ENCODE measurements at places on chromosomes 16 and 17.

DNA sequence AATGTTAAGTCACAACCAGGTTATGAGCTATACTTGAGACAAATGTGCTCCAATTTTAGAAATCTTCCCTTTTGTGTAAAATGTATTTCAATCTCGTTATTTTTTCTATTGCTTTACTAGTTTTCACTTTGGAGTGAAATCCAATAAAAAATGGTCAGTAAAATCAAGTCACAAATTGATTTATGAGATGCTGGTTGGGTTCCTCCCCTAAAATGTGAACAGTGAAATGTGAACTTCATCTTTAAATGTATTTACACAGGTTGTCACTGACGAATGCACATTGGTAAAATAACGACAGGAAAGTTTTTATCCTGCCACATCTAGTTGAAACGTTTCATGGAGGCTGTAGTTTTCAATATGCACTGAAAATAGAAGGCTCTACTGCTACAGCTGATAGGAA, 55.5 kb downstream of the COX10 start:
- no peak for DNase-seq

DNA sequence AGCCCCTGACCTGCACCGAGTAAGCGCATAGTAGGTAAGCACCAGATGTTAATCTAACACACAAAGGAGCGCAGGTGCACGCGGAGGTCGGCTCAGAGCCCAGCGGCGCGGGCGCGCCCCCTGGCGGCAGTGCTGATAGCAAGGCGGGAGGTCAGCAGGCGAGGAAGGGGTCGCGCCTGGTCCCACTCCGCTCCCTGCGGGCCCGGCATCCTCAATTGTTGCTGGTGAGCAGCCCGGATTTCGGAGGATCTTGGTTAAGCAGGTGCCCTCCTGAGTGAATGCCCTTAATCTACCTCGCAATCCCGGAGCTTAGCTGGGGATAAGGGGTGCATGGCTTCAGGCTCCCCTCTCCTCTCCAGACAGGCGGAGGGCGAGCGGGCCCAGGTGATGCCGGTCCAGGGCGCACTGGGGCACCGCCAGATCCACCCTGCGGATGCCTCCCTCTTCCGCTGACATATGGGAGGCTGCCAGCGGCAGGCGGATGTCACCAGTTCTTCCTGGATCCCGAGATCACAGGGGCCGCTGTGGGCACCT, 4.0 kb upstream of the WNT3 start:
- no peak for DNase-seq

DNA sequence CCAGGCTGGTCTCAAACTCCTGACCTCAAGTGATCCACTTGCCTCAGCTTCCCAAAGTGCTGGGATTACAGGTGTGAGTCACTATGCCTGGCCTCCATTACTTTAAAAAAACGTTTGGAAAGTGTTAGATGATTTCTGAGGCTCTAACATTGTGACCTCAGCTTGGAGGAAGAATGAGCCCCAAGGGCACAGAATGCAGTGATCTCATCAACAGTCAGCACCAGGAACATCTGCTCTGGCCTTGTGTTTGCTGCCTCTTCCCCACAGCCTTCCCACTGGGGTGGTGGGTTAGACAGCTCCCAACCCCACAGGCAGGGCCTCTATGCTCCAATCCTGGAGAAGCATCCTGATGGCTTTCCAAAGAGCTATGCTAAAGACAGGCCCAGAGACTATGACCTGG, 37.7 kb upstream of the SREBF1 start:
- DNase-seq, result peak; percentile 51

DNA sequence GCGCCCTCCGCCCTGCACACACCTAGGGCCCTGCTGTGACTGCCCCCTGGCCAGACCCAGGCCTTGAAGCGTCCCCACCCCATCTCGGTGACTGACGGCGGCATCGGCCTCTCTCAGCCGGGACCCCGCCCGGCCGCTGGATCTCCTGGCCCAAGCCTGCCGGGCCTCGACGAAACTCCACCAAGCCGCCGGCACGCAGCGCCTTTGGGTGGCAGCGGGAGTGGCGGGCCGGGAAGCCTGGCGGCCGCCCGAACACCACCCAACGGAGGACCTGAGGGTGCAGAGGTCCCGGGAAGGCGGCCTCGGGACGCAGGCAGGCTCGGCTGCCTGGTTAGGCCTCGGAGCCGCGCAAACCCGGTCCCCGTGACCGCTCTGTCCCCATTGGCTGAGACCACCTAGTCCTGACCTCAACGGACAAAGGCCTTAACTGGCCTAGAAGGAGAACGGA, 12.0 kb upstream of the TMEM97 start:
- DNase-seq, result no peak

GRCh38 chr17:65097110-65097509, 40.1 kb upstream of the RGS9 start:
- no peak for DNase-seq

DNA sequence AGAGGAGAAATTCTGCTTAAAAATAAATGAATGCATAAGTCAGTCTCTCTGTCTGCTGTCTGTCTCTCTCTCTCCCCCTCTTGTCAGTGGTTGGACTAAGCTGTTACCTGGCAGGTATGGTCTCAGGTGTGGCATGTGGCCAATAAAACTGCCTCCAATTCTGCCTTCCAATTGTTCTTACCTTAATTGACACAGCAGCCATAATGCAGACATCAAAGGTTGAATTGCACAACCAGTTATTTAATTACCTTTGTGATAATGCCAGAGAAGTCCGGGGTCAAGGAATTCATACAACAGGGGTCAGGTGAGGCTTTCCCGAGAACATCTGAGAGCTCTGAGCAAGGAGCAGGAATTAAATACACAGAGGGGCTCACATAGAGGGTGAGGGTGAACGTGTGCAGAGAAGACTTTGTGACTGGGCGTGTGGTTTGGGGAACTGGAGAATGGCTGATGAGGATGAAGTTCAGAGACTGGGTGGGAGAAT, 78.8 kb upstream of the CDYL2 start:
- no peak for DNase-seq

DNA sequence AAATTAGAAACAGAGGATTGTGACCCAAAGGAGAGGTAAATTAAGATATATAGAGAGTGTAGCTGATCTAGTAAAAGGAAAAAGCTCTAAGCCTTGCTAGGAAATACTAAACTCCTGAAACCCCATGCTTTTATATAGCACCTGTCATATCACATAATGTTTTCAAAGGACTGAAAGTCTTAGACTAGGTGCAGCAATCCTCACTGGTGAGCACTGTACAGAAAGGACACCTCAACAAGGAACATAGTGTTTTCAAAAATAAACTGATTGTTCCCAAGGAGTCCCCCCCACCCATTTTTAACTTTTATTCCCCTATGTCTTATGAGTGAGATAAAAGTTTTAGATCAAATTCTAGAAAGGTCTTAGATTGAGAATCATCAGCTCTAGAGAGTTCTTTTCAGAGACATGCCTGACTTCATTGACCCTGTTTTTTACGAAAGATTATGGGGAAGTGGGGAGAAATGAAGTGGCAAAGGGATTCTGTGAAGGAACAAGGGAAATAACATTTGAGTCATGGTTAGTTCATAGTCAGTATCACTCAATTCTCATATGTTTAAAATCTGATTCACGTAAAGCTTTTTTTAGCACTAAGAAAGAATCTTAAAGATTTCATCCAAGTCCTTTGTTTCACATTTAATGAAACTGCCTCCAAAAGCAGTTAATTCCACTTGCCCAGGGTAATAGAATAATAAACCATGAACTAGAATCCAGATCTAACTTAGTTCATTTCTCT, 166.4 kb downstream of the CYB561 start:
- DNase-seq, result no peak

- DNase-seq, result no peak
These were observed 217.4 kb upstream of the PSMD7 start for GRCh38 chr16:74079232-74079586.

DNA sequence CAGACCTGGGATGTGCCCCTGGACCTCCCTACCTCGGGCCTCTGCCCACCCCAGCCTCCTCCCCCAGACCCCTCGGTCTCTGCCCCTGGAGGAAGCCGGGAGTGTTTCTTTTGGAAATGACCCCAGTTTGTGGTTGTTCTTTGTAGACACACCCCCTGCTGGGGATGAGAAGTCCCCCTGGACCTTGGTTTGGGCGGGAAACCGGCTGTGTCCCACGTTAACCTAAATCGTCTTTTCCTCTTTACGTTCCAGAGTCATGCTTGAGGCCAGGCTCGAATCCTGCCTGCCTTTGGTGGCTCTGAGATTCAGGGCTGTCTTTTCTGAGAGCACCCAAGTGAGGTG, 116.6 kb downstream of the METRNL start:
- peak; percentile 62 for DNase-seq

- peak; percentile 52 for DNase-seq
These were observed 20.2 kb downstream of the TBCD start for GRCh38 chr17:82772026-82772425.
